ENCODE measurements at places on chromosomes 4 and X.

DNA sequence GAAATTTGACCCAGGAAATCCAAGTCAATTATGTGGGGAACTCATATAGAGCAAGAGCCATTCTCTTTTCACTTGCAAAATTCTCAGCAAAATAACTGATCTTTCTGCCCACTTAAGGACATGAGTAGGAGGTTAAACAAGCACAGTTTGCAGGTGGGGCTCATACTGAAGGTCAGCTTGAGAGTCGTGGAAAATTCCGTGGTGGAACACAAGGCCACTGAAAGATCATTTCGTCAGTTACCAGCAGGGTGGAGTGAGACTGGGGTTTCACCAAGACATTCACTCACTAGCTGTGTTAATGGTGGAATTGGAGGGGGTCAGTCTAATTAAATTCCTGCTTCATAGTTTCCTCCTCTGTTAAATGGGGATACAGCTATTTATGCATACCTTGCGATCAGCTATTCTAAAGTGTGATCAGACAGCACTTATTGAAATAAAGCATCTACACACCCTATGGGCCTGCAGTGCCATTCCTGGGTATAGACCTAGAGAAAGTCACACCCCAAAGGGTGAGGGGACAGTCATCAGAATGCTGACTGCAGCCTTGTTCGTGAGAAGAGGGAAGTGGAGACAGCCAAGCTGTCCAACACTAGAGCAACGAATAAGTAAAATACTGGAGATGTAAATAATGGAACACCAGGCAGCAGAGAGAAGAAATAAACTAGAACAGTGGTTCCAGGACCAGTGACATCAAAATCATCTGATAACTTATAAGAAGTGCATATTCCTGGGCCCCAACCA lies 42.7 kb upstream of the CLNK start:
- no peaks in the 10 kb centered on the region for H3K27me3 ChIP-seq
- H3K4me3 ChIP-seq: no peak overlapping the region
- no peaks in the 10 kb centered on the region for H3K36me3 ChIP-seq
- DNase-seq: no peak

DNA sequence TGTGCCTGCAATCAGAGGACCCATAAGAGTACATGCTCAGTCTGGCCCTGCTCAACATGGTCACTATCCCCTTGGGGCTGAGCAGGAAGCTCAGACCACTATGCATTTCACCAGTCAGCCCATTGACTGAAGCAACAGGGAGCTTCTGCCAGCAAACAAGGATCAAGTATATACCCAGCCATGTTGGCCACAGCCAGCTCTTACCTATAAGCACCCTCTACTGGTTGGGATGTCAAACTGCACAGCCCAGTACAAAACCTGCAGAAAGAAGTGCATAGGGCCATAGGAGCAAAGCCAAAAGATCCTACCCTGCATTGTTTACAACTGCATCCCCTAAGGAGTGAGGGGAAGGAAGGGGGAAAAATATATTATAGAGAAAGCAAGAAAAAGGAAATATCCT lies 214.4 kb upstream of the CPEB2 start:
- no peak overlapping the region for H3K4me3 ChIP-seq
- no peak overlapping the region for H3K27ac ChIP-seq
- no peaks in the 10 kb centered on the region for H3K36me3 ChIP-seq

GRCh38 chrX:39675619-39676018 lies 422.1 kb downstream of the BCOR start:
- no peaks in the 10 kb centered on the region for H3K27me3 ChIP-seq
- no peak overlapping the region for H3K27ac ChIP-seq
- H3K4me3 ChIP-seq: no peak overlapping the region
- H3K4me1 ChIP-seq: no peaks in the 10 kb centered on the region
- no peaks in the 10 kb centered on the region for H3K36me3 ChIP-seq

GRCh38 chr4:171809854-171810253 lies 3.4 kb upstream of the GALNTL6 start:
- DNase-seq: no peak
- no peak overlapping the region for H3K4me3 ChIP-seq
- no peak overlapping the region for H3K27ac ChIP-seq
- no peaks in the 10 kb centered on the region for H3K36me3 ChIP-seq
- H3K4me1 ChIP-seq: peaks cover 13% of the 10 kb centered on the region

GRCh38 chrX:31832263-31832662 lies 760.4 kb upstream of the FTHL17 start:
- no peak overlapping the region for H3K4me3 ChIP-seq
- no peak for DNase-seq
- H3K36me3 ChIP-seq: no peaks in the 10 kb centered on the region
- H3K27ac ChIP-seq: no peak overlapping the region
- H3K27me3 ChIP-seq: no peaks in the 10 kb centered on the region
